Astrocyte (in vitro differentiated cells and primary cell): ENCODE measurements at places on chromosomes 4 and X.

DNA sequence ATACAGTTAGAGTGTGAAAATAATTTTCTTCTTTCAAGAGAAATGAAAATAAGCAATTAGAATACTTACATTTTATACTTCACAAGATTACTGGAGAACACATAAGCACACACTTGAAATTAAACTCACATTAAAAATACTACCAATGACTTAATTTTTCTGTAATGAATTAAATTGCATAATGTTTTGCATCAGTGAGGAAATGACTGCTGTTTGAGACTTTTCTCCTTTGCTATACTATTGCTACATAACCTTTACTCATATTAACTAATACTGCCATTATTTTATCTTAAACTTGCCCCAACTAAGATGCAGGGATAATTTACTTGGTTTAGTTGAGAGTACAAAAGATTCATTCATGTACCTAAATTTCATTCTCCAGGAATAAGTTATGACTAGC, 590.9 kb downstream of the ARAP2 start:
- DNase-seq = no peak

- peak; percentile 80 for DNase-seq
Measured at GRCh38 chr4:185573651-185574199, 38.4 kb upstream of the PDLIM3 start.

GRCh38 chr4:94880956-94881355, 123.2 kb downstream of the BMPR1B start:
- peak; percentile 60 for DNase-seq

DNA sequence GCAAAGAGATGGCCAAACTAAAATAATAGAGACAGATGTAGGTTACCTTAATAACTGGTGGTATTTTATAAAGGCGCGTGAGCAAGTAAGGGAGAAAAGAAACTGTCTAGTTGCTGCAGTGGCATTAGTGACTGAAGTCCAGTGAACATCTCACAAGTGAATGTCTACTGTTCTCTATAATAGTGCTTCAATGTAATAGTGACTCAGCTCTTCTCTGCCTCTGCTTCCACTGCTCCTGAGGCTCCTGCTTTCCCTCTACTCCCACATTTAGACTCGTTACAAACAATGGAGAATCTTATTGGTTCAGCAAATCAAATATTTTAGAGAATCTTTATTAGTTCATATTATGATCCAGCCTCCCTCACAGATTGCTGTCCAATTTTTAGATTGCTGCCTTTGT, 779.1 kb upstream of the HTR2C start:
- no peak for DNase-seq

GRCh38 chrX:71510161-71510560, 22.7 kb upstream of the OGT start:
- no peak for DNase-seq

DNA sequence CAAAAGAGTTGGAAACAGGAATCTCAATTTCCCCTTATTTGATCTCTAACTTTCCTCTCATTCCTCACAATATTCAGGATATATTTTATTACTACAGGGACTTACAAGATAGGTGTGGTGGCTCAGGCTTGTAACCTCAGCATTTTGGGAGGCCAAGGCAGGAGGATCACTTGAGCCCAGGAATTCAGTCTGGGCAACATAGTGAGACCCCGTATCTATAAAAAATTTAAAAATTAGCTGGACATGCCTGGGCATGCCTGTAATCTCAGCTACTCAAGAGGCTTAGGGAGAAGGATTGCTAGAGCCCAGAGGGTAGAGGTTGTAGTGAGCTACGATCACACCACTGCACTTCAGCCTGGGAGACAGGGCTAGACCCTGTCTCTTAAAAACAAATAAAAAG, 200.4 kb downstream of the CAMK2D start:
- no peak for DNase-seq

DNA sequence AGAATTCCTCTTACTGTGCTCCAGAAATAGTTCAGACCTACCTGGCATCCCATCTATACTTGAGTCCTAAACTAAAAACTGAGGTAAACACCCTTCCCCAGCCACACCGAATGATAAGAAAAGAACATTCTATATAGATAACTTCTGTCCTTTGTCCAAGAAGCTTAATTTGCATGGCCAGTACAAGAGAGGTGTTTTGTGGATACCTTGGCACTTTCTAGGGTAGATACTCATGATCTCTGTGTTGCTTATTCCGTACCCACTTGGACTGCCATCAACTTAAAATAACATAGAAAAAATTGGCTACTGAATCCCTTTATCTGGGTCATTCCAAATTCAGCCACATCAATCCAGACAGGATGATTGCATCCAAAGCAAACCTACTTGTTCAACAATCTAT, 1050.4 kb downstream of the STIM2 start:
- no peak for DNase-seq

- DNase-seq = peak; percentile 96
Measured at GRCh38 chr4:11073621-11074051, 355.1 kb downstream of the HS3ST1 start.

DNA sequence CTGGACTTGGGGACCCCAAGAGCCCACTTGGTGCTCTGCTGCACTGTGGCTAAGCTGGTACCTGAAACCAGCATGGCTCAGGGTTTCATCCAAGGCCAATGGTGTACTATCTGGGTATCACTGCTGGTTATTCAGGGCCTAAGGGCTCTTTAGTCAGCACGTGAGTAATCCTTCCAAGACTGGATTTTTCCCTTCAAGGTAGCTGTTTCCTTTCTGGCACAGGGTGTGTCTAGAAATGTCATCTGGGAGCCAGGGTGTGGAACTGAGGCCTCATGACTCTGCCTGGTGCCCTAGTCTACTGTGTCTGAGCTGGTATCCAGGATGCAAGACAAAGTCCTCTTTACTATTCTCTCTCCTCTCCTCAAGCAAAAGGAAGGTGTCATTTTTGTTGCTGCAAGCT, 99.0 kb upstream of the QRFPR start:
- no peak for DNase-seq

DNA sequence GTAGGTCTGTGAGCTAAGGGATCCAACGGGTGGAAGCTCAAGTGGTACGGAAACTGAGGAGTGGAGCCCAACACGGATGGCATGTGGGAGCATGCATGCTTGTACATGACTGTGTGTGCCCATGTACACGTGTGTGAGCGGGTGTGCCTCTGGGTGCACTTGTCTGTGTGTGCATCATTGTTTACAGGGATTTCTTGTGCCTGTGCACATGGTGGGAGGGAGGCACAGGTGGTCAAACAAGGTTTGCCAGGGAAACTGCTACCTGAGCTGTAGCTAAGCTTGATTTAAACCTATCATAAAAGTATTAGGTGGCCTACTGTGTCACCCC, 122.5 kb upstream of the MAMLD1 start:
- DNase-seq = no peak

- DNase-seq = no peak
Measured at GRCh38 chr4:151297170-151297569, 20.2 kb downstream of the PRSS48 start.

GRCh38 chr4:101031971-101032370, 315.4 kb downstream of the PPP3CA start:
- no peak for DNase-seq

DNA sequence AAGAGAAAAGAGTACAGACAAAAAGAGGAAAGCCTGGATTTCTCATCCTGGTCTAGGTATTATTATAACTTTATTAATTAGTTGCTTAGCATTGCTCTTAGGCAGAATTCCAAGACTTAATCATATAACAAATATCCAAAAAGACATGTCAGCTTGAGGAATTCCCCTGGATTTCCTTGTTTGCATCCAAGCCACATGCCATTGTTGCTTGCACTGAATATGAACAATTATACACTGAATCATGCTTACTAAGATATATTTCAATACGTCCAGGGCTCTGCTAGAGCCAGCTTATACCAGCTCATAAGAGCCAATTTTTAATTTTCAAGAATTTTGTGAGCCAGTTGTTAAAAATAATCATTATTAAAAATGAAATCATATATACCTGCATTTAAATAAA, 5.5 kb upstream of the TLR10 start:
- DNase-seq = peak; percentile 60

DNA sequence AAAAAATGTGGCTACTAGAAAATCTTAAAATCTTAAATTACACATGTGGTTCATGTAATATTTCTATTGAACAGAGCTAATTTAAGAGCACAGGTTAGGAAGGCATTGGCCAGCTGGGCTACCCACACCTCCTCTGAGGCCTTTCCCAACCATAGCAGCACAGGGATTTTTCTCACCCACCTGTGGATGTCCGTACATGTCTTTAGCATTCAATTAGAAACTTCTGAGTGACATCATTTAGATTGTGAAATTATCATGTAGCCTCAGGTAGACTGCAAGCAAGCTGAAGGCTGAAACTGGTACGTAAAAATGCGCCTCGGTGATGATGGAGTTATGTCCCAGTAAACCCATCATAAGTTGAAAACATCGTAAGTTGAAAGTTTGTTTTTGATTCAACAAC, 31.2 kb downstream of the SCARB2 start:
- no peak for DNase-seq

- no peak for DNase-seq
Measured at GRCh38 chr4:187109636-187110035, 386.0 kb upstream of the FAT1 start.

DNA sequence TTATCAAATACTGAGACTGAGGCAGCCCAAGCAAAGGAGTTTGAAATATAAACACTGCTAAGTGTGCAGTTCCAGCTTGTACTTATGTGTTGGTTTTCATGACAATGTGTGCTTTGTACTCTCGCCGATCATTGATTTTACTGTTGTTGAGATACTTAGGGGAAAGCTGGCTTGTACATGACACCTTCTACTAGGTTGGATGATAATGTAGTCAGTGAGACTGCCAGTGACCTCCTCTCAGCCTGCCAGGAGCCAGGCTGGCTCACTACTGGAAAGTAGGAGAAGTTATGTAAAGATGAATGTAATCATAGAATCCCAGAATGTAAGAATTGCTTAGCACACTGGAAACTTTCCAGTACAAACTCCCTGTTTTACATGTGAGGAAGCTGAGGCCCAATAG, 132.0 kb downstream of the AFF2 start:
- DNase-seq = no peak

DNA sequence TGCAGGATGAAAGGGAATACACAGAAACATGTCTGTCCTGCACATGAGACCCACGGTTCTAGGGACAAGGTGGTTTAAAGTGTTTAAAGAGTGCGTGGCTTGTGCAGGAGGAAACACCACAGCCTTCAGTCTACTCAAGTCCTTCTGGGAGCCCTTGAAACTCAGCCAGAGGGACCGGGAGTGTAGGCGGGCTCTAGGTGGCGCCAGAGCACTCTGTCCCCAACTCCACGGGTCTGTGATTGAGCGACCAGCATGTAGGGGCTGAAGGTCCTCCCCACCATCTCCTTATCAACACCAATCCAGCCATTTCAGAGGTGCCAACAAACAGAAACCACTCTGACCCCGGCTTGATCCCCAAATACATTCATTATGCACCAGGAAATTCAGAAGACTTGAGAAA, 82.0 kb upstream of the CLDN34 start:
- peak; percentile 34 for DNase-seq

GRCh38 chrX:68936608-68937007, 107.8 kb downstream of the EFNB1 start:
- DNase-seq = peak; percentile 91

- DNase-seq = no peak
Measured at GRCh38 chr4:4624276-4624897, 82.5 kb upstream of the STX18 start.

GRCh38 chr4:78565971-78566372, 14.4 kb downstream of the ANXA3 start:
- peak; percentile 85 for DNase-seq
